ENCODE measurements at places on chromosomes 2 and 18.

DNA sequence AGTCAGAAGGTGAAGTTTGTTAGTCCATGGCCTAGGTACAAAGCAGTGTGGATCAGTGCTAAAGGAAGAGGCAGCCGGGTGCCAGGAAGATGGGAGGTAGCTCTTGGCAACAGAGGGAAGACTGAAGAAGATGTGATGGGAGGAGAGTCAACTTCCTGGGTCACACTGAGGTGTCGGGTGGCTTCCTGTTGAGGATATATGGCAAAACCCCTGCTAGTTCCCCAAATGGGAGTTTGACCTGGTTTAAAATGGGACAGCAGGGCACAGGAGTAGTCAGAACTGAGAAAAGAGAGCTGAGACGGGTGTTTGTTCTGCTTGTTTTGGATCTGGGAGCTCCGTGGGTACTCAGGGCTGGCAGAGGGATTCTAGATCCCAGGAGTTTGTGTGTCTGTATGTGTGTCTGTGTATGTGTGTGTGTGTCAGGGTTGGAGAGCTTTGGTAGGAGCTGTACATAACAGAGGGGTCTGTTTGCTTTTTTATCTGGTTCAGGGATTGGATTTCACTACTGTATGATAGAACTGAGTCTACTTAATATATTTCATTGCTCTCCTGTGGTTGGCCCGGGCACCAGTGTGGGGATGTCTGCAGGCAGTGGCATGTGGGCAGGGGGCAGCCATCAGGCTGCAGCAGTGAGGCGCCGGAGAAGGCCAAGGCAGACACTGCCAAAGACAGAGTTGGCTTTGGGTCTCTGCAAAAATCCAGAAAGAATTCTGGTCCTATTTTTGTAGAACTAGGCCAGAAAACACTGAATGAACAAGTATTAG is 17.1 kb downstream of the MXD1 start:
- no peak for DNase-seq
- H3K4me1 ChIP-seq = peaks cover 14% of the 10 kb centered on the region
- no peaks in the 10 kb centered on the region for H3K27me3 ChIP-seq
- H3K36me3 ChIP-seq = peaks cover 74% of the 10 kb centered on the region
- peak overlapping the region; percentile 1 for H3K27ac ChIP-seq

- no peak for DNase-seq
- no peak overlapping the region for H3K27ac ChIP-seq
- H3K4me3 ChIP-seq = no peak overlapping the region
- no peaks in the 10 kb centered on the region for H3K4me1 ChIP-seq
Measured at GRCh38 chr2:132479155-132479554, 62.5 kb downstream of the GPR39 start.

GRCh38 chr18:59400407-59400806 is 41.3 kb upstream of the LMAN1 start:
- H3K36me3 ChIP-seq = no peaks in the 10 kb centered on the region
- H3K27ac ChIP-seq = no peak overlapping the region
- H3K4me1 ChIP-seq = no peaks in the 10 kb centered on the region
- no peak for DNase-seq
- H3K4me3 ChIP-seq = no peak overlapping the region

DNA sequence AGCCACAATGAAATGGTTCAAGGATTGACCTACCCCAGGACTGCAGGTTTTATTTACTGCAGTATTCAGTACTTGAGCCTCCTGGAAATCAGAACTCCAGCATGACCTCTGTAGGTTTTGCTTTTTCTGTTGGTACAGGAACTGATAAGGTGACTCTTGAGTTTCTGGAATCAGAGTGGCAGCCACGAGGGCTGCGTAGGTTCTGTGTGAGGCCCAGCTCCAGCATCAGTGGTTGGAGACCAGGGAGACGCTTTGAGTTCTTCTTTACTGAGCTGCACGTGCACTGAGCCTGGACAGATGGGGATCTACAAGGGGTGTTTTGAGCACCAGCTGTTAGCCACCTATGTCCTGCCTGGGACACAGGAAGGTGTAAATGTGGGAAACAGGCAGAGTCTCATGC is 222.7 kb upstream of the EPAS1 start:
- DNase-seq = no peak
- no peaks in the 10 kb centered on the region for H3K36me3 ChIP-seq

- H3K4me1 ChIP-seq = no peaks in the 10 kb centered on the region
- H3K27ac ChIP-seq = no peak overlapping the region
- H3K27me3 ChIP-seq = peaks cover 23% of the 10 kb centered on the region
- no peaks in the 10 kb centered on the region for H3K36me3 ChIP-seq
- DNase-seq = no peak
Measured at GRCh38 chr2:240954436-240955305, 43.7 kb upstream of the SNED1 start.

- no peak overlapping the region for H3K4me3 ChIP-seq
- H3K27ac ChIP-seq = no peak overlapping the region
- no peaks in the 10 kb centered on the region for H3K36me3 ChIP-seq
- no peak for DNase-seq
Measured at GRCh38 chr2:163884416-163884815, 148.6 kb upstream of the FIGN start.

DNA sequence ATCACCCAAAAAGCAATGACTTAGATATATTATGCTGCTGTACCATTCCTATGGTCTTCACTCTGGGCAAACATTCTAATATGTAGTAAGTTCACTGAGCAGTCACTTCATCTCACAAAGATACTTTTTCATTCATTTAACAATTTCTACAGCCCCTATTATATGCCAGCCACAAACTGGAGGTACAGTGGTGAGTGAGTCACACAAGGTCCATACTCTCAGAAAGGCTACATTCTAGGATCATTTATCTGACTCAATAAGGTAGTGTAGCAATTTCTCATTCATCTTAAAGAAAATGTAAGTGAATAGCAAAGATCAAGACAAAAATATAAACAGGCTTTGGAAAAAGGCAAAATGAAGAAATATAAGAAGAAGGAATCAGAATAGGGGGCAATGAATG is 40.5 kb downstream of the NHEJ1 start:
- no peak overlapping the region for H3K4me3 ChIP-seq
- no peak overlapping the region for H3K27ac ChIP-seq

DNA sequence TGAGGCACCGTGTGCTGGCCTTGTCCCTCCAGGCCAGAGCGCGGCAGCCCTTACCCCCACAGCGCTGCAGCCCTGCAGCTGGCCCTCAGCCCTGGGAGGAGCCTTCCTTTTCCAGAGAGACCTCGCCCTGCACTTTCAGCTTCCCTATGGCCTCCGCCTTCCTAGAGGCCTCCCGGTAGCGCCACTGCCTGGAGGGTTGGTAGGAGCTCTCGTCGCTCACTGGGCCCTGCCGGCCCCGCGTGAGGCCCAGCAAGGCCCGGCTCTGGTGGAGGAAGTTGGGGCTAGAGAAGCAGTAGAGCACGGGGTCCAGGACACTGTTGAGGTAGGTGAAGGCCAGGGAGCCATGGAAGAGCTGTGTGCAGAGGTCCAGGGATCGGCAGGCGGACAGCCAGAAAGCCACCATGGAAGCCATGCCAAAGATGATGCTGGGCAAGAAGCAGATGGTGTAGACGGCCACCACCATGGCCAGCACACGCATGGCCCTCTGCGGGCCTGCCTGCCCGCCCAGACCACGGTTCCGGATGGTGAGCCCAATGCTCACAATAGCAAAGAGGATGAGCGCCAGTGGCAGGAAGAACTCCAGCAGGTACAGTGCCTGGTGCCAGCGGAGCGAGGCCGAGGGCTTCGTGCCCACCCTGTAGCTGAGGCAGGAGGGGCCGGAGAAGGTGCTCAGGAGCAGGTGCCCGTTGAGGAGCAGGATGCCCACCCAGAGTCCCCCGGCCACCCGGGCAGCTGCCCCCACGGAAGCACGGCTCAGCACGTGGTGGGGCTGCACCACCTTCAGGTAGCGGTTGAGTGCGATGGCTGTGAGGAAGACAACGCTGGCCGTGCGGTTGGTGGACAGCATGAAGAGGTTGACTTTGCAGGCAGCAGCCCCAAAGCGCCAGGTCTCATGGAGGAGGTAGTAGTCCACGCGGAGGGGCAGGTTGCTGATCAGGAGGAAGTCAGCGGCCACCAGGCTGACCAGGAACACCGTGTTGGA is 821 bp downstream of the OXER1 start:
- no peak overlapping the region for H3K27ac ChIP-seq
- no peak overlapping the region for H3K4me3 ChIP-seq

DNA sequence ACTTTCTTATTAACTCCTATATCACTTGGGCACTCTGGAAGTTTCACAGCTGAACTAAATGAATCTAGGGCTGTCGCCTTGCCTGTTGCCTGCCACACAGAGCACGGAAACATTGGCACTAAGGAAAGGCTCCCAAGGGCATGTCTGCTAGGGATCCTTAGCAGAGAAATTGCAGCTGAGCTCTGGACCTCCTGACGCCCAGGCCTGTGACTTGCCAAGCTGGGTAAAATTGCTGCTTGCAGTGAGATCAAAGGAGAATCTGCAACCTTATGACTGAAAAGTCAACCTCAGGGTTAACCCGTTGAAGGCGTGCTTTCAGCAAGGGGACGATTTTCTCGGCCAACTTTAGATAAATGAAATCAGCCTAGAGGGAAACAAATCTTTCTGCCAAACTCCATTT is 189.8 kb downstream of the NCK2 start:
- no peaks in the 10 kb centered on the region for H3K27me3 ChIP-seq
- no peak for DNase-seq
- peak overlapping the region; percentile 36 for H3K27ac ChIP-seq
- peaks cover 28% of the 10 kb centered on the region for H3K4me1 ChIP-seq
- H3K4me3 ChIP-seq = no peak overlapping the region

DNA sequence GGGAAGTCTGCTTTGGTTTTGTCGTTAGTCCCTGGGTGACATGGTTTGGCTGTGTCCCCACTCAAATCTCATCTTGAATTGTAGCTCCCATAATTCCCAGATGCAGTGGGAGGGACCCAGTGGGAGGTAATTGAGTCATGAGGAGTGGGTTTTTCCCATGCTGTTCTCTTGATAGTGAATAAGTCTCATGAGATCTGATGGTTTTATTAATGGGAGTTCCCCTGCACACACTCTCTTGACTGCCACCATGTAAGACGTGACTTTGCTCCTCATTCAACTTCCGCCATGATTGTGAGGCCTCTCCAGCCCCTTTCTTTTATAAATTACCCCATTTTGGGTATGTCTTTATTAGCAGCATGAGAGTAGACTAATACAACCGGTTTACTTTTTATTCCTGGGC is 405.8 kb upstream of the ID2 start:
- H3K36me3 ChIP-seq = no peaks in the 10 kb centered on the region
- no peaks in the 10 kb centered on the region for H3K4me1 ChIP-seq
- no peaks in the 10 kb centered on the region for H3K27me3 ChIP-seq
- H3K4me3 ChIP-seq = no peak overlapping the region

GRCh38 chr2:126976721-126977328 is 78.1 kb downstream of the TEX51 start:
- H3K4me3 ChIP-seq = no peak overlapping the region
- DNase-seq = no peak
- H3K36me3 ChIP-seq = no peaks in the 10 kb centered on the region
- H3K27ac ChIP-seq = no peak overlapping the region
- H3K4me1 ChIP-seq = peaks cover 5% of the 10 kb centered on the region

DNA sequence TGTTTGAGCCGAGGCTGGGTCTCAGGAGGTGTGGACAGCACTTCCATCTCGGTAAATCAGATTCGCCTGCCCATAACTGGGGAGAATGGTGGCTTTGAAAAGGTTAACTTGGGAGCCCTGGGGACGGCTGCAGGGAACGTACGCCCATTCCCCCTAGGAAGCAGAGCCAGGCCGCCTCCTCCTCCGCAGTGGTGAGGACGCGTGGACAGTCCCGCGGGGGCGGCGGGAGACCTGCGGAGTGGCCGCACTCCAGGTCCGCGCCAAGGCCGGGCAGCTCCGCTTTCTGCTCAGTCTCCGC is 845 bp upstream of the MYCN start:
- peaks cover 50% of the 10 kb centered on the region for H3K27me3 ChIP-seq
- H3K4me3 ChIP-seq = peak overlapping the region; percentile 36
- no peak for DNase-seq

- H3K4me3 ChIP-seq = no peak overlapping the region
- H3K36me3 ChIP-seq = no peaks in the 10 kb centered on the region
- DNase-seq = no peak
- H3K27me3 ChIP-seq = no peaks in the 10 kb centered on the region
- H3K27ac ChIP-seq = no peak overlapping the region
Measured at GRCh38 chr2:62741954-62742722, 36.6 kb downstream of the EHBP1 start.

All from thymus (tissue), 14 donors.